ENCODE measurements at places on chromosomes 12 and 14.

DNA sequence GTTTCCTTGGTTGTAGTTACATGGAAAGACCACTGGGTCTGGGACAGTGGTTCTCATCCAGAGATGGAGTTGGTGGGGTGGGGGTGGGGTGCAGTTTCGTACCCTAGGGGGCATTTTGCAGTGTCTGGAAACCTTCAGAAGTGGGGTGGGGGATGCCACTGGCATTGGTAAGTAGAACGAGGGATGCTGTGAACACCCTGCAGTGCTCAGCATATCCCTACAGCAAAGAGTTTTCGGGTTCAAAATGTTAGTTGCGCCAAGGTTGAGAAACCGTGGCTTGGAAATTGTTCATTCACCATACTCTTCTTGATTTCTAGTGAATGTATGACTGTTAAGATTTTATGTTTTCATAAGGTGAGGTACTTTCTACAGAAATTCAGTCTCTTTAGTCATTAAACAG, 28.7 kb downstream of the TRAF3 start:
- DNase-seq = no peak

- no peak for DNase-seq
Observed at GRCh38 chr12:6322969-6323339, 12.5 kb downstream of the PLEKHG6 start.

DNA sequence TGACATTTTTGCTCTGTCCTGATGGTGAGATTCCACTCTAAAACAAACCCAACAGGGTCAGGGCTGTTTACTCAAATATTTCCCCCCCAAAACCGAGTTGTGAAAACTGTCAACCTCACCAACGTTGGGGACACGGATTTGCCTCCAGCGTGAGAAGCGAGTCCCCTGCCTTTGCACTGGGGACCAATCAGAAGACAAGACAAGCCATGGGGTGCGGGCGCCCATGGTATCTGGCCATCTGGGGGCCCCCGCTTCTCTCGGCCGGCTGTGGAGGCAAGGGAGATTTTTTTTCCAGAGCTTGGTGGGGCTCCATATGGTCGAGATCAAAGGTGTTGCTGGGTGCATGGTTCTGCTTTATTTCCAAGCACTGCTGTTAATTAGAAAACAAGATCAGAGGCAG, 272.1 kb downstream of the BCL11B start:
- no peak for DNase-seq

DNA sequence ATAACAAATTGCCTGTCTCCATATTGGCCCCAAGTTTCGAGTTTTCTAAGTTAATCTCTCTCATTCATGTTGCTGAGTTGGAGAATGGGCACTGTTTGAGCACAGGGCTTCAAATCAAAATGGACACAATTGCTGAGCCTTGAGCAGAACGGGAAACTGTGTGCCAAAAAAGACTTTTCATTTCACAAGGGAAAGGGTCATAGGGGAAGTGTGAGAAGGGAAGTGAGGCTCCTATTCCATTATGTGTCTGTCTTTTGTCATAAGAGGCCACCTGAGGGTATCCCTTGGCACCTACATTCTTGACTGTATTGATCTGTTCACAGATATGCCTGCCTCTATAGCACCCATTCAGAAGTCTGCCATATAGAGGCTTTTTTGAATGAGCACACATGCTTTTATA, 59.1 kb downstream of the TTLL5 start:
- no peak for DNase-seq

DNA sequence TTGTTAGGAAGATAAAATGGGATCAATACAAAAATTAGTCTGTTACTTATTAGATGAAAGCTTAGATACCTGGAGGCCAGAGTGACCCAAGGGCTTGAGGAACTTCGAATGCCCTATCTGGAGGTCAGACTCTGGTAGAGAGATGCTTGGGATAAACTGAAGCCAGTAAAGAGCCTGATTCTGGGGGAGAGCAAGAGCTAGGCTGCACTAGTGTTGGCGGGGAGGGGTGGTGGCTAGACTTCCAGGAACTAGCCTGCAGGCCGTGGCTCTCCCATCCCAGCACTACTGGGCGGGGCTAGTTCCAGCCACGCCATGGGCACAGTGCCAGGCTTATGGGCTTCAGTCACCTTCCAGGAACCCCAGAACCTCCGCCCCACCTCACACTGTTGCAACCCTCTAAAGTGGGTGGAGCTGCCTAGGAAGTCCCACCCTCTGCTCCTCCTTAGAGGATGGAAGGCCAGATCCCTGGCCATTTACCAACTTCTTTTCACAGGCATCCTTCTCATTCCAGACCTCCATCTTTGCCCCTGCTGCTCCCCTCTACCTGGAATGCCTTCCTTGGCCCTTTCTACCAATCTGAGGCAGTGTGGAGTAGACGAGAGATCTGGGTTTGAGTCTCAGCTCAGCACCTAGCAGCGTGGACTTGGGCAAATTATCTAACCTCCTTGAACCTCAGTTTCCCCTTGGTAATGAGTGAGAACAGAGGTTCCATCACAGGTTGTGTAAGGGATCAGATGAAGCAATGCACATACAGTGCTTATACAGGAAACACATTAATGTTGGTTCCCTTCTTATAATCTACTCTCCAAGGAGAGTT, 6.3 kb upstream of the NFE2 start:
- no peak for DNase-seq

- DNase-seq = no peak
Observed at GRCh38 chr12:127125607-127126259, 1141.2 kb upstream of the TMEM132C start.

DNA sequence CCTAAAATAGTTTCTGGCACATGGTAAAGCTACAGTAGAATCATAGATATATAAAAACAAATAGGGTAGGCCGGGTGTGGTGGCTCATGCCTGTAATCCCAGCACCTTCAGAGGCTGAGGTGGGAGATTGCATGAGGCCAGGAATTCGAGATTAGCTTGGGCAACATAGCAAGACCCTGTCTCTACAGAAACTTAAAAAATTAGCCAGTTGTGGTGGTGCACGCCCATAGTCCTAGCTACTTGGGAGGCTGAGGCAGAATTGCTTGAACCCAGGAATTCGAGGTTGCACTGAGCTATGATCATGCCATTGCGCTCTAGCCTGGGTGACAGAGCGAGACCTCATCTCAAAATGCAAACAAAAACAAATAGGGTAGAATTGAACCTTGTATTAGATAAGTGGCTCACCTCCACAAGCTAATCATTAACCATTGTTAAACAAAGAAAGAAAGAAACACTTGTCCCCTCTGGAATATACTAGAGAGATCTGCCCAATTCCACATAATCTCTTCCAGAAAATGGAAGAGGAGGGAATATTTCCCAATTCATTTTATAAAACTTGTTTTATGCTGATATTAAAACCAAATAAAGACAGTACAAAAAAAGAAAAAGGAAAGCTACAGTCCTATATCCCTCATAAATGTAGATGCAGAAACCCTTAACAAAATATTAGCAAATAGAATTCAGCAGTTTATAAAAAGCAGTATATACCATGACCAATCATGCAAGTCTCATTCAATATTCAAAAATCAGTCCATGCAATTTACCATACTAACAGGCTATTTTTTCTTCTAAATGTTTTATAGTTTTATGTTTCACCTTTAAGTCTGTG, 22.7 kb upstream of the DHRS2 start:
- no peak for DNase-seq

Measured in NCI-H1694 treated with DMSO at 0.1 percent for 48 hours (cell line).